ENCODE measurements at places on chromosomes 2 and 18.
A peak's percentile ranks its signal among the peaks of the same experiment; 100 is the strongest.

- DNase-seq: no peak
Observed at GRCh38 chr2:121992700-121993099, 237.2 kb downstream of the TSN start.

- no peak for DNase-seq
Observed at GRCh38 chr2:138726681-138727080, 53.5 kb downstream of the NXPH2 start.

GRCh38 chr2:65353046-65353445 is 79.4 kb downstream of the SPRED2 start:
- DNase-seq: no peak

DNA sequence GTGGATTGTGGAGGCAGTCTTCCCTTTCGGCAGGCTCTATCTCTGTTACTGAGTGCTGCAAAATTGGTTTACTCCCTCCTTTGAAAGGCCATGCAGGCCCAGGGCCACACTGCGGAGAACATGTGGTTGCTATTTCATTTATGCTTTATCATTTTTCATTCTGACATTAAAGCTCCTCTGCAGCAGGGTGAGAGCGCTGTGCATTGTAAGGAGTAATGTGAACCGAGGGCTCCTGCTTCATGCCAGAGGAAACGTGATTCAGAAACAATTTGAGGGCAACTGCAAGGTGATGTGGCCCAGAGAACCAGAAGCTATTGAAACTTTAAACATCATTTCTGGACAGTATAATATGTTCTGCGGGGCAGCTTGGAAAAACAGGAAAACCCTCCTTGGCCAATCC is 341.6 kb upstream of the NT5C1B start:
- DNase-seq: no peak

DNA sequence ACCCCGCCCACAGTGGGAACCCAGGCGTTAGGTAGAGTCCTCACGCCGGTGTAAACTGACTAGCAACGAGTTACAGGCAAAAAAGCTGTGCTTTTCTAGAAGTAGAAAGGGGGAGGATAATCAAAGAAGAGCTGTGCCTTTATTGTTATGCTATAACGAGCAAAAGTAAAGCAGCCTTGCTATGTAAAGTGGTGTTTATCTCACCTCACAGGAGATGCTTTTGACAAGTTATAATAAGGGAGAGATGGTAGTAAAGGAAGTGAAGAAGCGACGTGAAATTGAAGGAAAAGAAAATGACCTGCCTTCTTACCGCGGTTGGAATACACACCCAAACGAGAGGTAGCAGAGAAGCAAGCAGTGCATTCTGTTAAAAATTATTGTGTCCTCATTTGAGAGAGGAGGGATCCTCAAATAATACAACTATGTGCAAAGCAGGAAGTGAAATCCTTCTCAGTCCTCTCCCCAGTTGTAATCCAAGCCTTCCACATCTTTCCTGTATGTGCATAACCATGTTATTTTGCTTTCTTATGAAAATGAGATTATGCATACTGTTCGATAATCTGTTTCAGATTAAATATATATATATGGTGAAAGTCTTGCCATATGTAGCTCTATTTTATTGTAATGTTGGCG is 962 bp downstream of the TANK start:
- no peak for DNase-seq

- no peak for DNase-seq
Observed at GRCh38 chr18:48121752-48122151, 191.3 kb upstream of the SMAD2 start.

GRCh38 chr2:217988014-217988839 is 14.6 kb downstream of the TNS1 start:
- peak; percentile 78 for DNase-seq

Measured in urothelium cell line (cell line).